ENCODE measurements at places on chromosomes 7 and 10. TPM values are rescaled to one million over a fixed set of nuclear protein-coding genes. Genes with fewer than 3 reads are reported as not detected.

Gene UNC5B
- total RNA-seq: 7.9 TPM

DNA sequence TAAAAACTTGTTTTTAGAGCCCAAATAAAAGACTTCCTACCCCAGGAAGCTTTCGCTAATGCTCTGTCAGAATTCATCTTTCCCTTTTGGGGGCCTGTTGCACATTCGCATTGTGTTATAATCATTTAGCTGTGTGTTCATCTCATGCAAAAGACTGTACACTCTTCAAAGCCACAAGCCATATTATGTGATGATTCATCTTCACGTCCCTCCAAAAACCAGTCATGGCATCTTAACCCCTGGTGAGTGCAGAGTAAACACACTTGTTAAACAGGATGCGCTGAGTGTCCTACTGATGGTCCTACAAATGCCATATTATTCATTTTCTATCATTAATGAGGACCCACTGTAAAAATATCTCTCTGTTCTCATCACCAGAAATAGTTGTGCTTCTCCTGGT, 235.4 kb downstream of the KIAA1217 start:
- H3K4me1 ChIP-seq: no peaks in the 10 kb centered on the region
- no peaks in the 10 kb centered on the region for H3K27me3 ChIP-seq
- no peak for DNase-seq
- H3K4me3 ChIP-seq: no peak overlapping the region

GRCh38 chr7:17640730-17641377, 299.4 kb downstream of the SNX13 start:
- no peak overlapping the region for H3K27ac ChIP-seq
- DNase-seq: no peak
- H3K4me1 ChIP-seq: no peaks in the 10 kb centered on the region
- H3K36me3 ChIP-seq: no peaks in the 10 kb centered on the region
- no peak overlapping the region for H3K4me3 ChIP-seq
- no peaks in the 10 kb centered on the region for H3K27me3 ChIP-seq

DNA sequence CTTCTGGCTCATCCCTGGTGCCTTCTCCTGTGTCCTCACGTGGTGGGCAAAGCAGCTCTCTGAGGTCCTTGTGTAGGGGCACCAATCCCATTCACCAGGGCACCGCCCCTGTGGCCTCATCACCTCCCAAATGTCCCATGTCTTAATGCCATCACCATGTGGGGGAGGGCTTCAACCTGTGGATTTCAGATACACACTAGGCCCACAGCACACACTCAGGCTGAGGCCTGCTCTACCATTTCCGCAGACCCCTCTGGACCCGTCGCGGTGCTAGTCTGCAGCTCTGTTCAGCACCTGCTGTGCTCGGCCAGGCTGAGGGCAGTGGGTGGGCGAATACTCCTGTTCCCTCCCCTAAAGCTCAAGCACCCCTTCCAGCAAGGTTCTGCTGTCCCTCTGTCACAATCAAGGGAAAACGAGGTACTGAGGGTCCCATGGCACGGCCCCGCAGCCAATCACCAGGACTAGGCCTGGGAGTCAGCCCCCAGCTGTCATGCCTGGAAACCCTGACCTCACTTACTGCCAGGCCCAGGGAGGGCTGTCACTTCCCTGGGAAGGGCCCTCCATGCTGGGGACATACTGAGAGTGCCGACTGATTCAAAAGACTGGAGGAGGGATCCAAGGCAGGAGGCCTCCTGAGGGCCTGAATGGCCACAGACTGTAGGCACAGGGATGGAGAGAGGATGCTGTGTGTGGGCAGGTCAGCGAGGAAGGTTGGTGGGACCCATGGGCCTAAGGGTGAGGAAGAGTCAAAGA, 123.8 kb upstream of the RET start:
- H3K27me3 ChIP-seq: no peaks in the 10 kb centered on the region
- H3K4me1 ChIP-seq: no peaks in the 10 kb centered on the region
- peak; percentile 54 for DNase-seq
- no peak overlapping the region for H3K27ac ChIP-seq

DNA sequence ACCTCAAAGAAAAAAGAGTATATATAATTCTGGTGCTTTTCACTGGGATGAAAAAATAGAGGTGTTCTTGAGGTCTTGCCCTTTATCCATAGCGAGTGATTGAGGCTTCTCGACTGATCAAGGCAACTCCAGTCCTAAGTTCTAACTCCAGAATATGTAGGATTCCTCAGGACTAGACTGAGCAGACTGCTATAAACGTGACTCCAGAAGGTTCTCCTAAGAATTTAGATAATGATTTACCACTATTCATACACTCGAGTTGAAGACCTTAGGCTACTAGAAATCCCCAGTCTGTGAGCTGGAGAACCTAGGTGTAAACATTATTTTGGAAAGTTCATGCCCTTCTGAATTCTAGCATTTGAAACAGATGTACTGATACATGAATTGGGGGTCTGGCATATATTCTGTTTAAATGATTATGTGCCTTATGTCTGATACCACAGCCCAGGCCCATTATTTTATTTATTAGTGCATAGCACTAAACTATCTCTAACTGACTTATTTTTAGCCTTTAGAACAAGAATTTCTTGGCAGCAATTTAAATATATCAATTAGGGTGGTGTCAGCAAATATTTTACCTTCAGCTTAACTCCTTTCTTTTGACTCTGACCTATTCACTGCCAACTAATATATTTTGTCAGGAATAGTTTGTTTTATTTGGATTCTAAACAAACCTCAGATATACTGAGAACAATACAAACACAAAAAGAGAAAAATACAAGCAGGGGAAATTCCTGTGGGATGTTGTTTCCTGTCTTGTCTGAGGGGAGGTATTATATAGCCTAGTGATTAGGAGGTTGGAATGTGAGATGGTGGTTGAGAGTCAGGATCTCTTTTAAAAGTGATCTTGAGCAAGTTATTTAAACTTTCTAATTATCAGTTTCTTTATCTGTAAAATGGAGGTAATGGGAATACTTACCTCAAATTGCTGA, 75.8 kb downstream of the PODXL start:
- no peak for DNase-seq
- H3K4me1 ChIP-seq: peaks cover 4% of the 10 kb centered on the region
- no peak overlapping the region for H3K27ac ChIP-seq
- H3K4me3 ChIP-seq: no peak overlapping the region
- no peaks in the 10 kb centered on the region for H3K27me3 ChIP-seq
- H3K36me3 ChIP-seq: no peaks in the 10 kb centered on the region

GRCh38 chr7:158414002-158414401, 173.6 kb downstream of the PTPRN2 start:
- H3K4me1 ChIP-seq: no peaks in the 10 kb centered on the region
- H3K4me3 ChIP-seq: no peak overlapping the region
- no peaks in the 10 kb centered on the region for H3K36me3 ChIP-seq
- no peak for DNase-seq

GRCh38 chr10:90417476-90418210, 440.2 kb downstream of the HTR7 start:
- no peaks in the 10 kb centered on the region for H3K36me3 ChIP-seq
- no peak overlapping the region for H3K27ac ChIP-seq
- H3K4me3 ChIP-seq: no peak overlapping the region
- H3K4me1 ChIP-seq: no peaks in the 10 kb centered on the region
- no peak for DNase-seq

DNA sequence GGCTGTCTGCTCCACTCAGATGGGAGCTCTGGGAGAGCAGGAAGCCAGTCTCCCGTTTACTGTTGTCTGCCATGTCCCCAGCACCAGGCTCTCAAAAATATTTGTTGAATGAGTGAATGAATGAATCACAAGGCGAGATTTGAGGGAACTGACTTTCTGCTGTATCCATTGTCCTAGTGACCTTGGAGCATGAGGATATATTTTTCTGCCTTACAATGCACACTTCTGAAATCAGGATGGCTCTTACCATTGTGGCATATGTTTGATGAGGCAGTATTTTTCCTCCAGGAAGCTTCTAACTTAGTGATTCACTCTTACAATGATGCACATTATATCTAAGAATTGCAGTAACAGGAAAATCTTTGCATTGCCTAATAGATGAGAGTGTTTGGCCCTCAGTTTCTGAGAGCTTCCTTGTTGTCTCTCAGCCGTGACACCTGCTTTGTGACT, 136.4 kb downstream of the RPS24 start:
- no peaks in the 10 kb centered on the region for H3K27me3 ChIP-seq
- no peak for DNase-seq
- H3K27ac ChIP-seq: no peak overlapping the region
- H3K4me3 ChIP-seq: no peak overlapping the region

GRCh38 chr10:3365630-3366029, 193.0 kb upstream of the PITRM1 start:
- no peak for DNase-seq
- H3K4me1 ChIP-seq: no peaks in the 10 kb centered on the region
- no peaks in the 10 kb centered on the region for H3K36me3 ChIP-seq
- H3K27ac ChIP-seq: no peak overlapping the region
- H3K4me3 ChIP-seq: no peak overlapping the region
- no peaks in the 10 kb centered on the region for H3K27me3 ChIP-seq

DNA sequence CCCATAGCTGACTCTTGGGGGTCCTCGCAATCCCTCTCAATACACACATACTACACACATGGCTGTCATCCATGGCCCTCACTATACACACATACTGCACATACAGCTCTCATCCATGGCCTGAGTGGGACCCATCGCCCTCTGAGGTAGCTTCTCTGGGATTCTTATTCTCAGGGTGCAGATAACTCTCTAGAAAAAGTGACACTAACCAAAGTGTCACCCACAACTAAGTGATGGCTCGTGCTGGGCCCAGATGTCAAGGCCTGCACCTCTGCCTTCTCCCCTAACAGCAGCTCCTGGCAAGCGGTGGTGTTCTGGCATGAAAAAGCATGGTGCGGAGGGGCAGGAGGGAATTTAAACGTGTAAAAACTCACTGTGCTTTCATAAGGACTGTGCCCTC, 62.7 kb upstream of the ZPBP start:
- DNase-seq: no peak
- no peaks in the 10 kb centered on the region for H3K4me1 ChIP-seq
- H3K27me3 ChIP-seq: no peaks in the 10 kb centered on the region
- H3K36me3 ChIP-seq: no peaks in the 10 kb centered on the region

Gene USP6NL
- total RNA-seq: 12.5 TPM

DNA sequence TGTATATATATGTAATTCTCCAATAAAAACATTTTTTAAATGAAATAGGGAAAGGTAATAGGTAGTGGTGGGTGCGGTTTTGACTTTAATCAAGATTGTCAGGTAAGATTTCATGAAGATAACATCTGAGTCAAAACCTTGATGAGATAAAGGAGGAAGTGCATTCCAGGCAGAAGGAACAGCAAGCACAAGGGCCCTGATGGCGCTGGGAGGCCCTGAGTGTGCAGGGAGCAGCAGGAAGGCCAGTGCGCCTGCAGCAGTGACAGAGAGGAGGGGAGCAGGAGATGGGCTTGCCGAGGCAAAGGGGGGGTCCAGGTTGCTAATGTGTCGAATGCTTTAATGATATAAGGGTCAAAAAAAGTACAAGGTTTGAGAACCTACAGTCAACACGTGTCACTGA, 69.8 kb downstream of the GNA12 start:
- H3K36me3 ChIP-seq: peaks cover 2% of the 10 kb centered on the region
- H3K4me1 ChIP-seq: no peaks in the 10 kb centered on the region
- no peak overlapping the region for H3K27ac ChIP-seq
- DNase-seq: no peak
- H3K4me3 ChIP-seq: no peak overlapping the region
- H3K27me3 ChIP-seq: no peaks in the 10 kb centered on the region

DNA sequence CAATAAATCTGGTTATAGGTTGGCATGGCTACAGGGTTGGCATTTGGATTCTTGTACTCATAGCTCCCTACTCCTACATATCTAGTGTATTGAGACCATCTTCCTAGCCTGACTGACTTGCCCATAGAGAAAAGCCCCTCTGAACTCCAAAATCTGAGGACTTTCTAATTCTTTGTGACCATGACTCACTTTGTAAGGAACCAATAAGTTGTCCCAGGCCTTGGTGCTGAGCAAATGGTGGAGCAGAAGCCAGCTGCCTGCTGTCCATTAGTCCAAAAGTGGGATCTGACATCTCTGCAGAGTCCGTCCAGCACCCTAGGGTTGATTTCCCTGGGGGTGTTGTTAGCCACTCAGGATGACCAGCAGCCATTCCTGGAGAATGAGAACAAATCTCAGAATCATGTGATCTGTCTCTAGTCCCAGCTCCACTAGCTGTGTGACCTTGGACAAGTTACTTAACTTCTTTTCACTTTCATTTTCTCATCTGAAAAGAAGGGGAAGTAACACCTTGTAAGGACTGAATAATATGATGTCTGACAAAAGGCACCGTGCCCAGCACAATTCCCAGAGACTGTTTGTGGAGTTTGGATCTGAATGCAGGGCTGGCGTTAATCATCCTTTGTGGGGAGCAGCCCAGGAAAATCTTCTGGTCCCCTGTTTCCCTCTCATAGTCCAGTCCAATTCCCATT, 44.1 kb downstream of the MTURN start:
- H3K4me3 ChIP-seq: no peak overlapping the region
- H3K4me1 ChIP-seq: peaks cover 7% of the 10 kb centered on the region
- H3K27me3 ChIP-seq: no peaks in the 10 kb centered on the region
- H3K27ac ChIP-seq: peak overlapping the region; percentile 45
- DNase-seq: no peak

GRCh38 chr7:325051-325798, 35.3 kb downstream of the FOXL3 start:
- no peak overlapping the region for H3K4me3 ChIP-seq
- no peaks in the 10 kb centered on the region for H3K4me1 ChIP-seq
- no peak overlapping the region for H3K27ac ChIP-seq
- H3K36me3 ChIP-seq: no peaks in the 10 kb centered on the region

GRCh38 chr7:111050875-111051416, 40.0 kb upstream of the LRRN3 start:
- no peak overlapping the region for H3K27ac ChIP-seq
- no peaks in the 10 kb centered on the region for H3K4me1 ChIP-seq
- no peak overlapping the region for H3K4me3 ChIP-seq
- no peaks in the 10 kb centered on the region for H3K27me3 ChIP-seq
- no peaks in the 10 kb centered on the region for H3K36me3 ChIP-seq

Gene ZC3HAV1L
- total RNA-seq: 17.5 TPM

Gene SEMA4G
- 4.2 TPM for total RNA-seq

GRCh38 chr7:10192074-10192473, 781.6 kb upstream of the PHF14 start:
- no peaks in the 10 kb centered on the region for H3K36me3 ChIP-seq
- H3K27ac ChIP-seq: no peak overlapping the region
- no peaks in the 10 kb centered on the region for H3K27me3 ChIP-seq
- no peak for DNase-seq
- no peak overlapping the region for H3K4me3 ChIP-seq
- H3K4me1 ChIP-seq: no peaks in the 10 kb centered on the region

Gene GNG11
- total RNA-seq: 9.8 TPM

DNA sequence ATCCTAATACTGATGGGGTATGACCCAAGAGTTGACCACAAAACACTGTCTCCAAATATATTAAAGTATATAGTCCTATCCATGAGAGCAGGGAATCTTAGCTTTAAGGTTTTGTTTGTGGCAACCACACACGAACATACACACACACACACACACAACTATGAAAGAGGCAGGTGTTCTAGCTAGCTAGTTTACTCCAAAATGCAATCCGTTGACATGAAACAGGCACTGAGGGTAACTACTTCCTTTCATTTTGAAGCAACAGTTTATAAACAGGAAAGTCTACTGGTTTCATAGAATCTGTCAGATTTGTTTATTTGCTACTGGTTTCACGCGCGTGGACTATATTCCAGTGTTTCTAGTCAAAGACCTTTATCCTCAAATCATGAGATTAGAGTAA, 14.8 kb downstream of the HTR5A start:
- no peaks in the 10 kb centered on the region for H3K27me3 ChIP-seq
- H3K36me3 ChIP-seq: no peaks in the 10 kb centered on the region
- no peaks in the 10 kb centered on the region for H3K4me1 ChIP-seq
- no peak overlapping the region for H3K27ac ChIP-seq

- H3K36me3 ChIP-seq: no peaks in the 10 kb centered on the region
- H3K4me1 ChIP-seq: peaks cover 5% of the 10 kb centered on the region
- DNase-seq: no peak
- H3K27ac ChIP-seq: peak overlapping the region; percentile 25
These were observed 17.3 kb downstream of the SLC16A12 start for GRCh38 chr10:89518108-89518507.

Measured in aorta (tissue), 5 donors.